Activated CD8-positive, alpha-beta memory T cell treated with anti-CD3 and anti-CD28 coated beads for 1 hour (primary cell): ENCODE measurements at places on chromosomes 6 and 20.

- DNase-seq: no peak
These were observed 340 bp upstream of the VARS2 start for GRCh38 chr6:30913721-30914075.

DNA sequence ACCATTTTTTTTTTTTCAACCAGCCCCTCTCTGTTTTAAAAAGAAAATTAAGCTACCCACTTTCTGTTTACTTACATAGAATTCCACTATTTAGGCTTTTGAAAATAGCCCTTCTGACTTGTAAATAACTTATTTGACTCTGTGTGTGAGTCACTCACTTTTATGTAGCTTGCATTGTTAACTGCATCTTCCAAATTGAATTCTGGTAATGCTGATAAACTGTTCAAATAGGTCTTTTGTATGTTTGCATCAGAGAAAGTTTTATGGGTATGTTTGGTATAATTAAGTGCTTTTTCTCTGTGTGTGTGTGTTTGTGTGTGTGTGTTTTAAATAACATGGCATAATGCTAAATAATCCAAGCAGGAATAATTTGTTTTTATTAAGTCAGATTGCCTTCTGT is 360.1 kb downstream of the PLCB1 start:
- no peak for DNase-seq

DNA sequence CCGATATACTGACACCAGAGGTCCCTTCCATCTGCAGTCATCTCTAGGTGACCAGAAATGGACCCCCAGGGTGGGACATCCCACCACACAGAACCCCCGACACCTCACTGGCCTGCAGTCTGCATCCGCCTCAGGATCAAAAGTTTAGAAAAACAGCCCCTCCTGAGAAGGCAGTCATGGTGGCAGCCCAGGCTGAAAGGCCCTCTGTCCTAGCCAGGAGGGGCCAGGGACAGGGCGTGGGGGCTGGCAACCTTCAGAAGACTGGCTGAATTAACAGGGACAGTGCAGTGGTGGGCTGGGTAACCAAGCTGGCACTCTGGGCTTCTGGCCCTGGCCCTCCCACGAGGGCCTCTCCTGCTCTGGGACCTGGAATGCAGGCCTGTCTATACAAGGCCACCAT is 34.3 kb upstream of the MDFI start:
- DNase-seq: no peak

DNA sequence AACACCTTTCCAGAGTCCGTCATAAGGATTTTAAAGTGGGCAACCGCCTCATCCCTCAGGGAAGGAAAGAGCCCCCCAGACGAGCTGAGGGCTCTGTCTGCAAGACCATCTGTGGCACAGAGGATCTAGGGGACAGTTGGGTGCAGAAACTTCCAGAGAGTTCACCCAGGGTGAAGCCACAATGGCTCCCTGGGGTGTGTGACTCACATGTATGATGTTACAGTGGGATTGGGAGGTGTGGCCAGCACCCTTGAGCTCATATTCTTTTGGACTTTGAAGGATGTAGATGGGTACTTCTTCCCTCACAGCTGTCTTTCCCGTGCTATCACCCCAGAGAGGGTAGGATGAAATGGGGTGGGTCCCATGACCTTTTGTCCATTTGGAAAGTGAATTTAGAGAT is 95.5 kb downstream of the NCR2 start:
- no peak for DNase-seq

- DNase-seq: no peak
These were observed 106.7 kb downstream of the ADGRB3 start for GRCh38 chr6:68741501-68742386.

- no peak for DNase-seq
These were observed 970.5 kb downstream of the EYS start for GRCh38 chr6:64736421-64736950.

DNA sequence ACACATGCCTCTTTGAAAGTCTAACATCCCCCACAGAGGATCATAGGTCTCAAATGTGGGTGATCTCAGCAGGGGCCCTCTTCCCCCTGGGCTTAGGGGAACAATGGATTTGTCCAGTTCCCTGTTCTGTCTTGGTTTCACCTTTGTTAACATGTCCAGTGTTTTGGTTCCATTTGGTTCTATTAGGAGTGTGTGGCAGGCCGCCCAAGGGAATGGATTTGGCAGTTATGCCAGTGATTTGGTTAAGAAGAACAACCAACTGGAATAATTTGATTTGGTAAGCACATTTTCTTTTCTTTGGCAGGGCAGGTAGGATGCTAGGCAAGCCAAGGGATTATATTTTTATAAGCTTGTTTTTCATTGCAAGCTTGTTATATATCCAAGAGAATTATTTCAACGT is 28.5 kb upstream of the ENPP1 start:
- DNase-seq: no peak

- no peak for DNase-seq
These were observed 38.0 kb downstream of the EFCAB8 start for GRCh38 chr20:32896521-32897280.

GRCh38 chr20:44092551-44093248 is 94.3 kb downstream of the JPH2 start:
- DNase-seq: no peak

DNA sequence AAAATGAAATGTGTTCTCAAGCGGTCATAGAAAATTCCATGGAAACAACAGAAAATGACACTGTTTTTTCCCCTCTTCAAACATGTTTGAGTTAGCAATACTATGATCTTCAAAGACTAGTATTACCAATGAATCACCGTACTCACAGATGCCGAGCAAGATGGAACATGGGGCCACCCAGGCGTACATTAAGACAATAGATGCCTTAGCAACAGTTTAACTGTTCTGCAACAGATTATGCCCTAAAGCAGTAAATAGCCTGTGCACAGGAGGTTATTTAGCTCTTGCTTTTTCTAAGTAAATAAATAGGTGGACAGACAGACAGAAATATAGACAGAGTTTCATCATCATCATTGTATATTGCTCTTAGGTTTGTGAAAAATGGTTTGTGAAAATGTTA is 284.0 kb upstream of the DEFB112 start:
- no peak for DNase-seq

GRCh38 chr20:3900187-3900604 is 11.0 kb downstream of the PANK2 start:
- no peak for DNase-seq

DNA sequence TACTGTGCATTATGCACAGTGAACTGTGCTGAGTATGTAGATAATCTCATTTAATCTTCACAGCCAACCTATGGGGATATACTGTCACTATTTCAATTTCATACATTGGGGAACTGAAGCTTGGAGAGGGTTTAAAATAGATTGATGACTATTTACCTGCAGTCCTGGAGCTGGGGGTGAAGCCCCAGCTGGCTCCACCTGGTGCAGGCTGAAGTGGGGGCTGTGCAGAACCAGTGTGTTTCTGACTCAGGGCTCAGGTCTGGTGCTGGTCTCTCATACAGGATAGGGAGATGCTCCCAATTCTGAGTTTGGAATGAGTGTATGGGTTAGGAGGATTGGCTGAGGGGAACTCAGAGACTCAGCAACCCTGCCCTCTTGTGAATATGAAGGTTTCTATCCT is 176.1 kb upstream of the CEP162 start:
- DNase-seq: no peak

GRCh38 chr6:4912559-4912958 is 91.3 kb downstream of the RPP40 start:
- DNase-seq: no peak

GRCh38 chr20:49252556-49253350 is 25.1 kb downstream of the ZNFX1 start:
- DNase-seq: no peak

- DNase-seq: no peak
These were observed 28.3 kb downstream of the PREX1 start for GRCh38 chr20:48799328-48800105.

GRCh38 chr20:13229538-13229937 is 8.5 kb downstream of the ISM1 start:
- DNase-seq: no peak
